Cardiac muscle cell (in vitro differentiated cells and primary cell): ENCODE measurements at places on chromosomes 16 and 17. TPM values are rescaled to one million over a fixed set of nuclear protein-coding genes. Genes with fewer than 3 reads are reported as not detected.
A peak's percentile ranks its signal among the peaks of the same experiment; 100 is the strongest.

- H3K36me3 ChIP-seq: no peaks in the 10 kb centered on the region
- peaks cover 34% of the 10 kb centered on the region for H3K4me1 ChIP-seq
- peak; percentile 96 for DNase-seq
- H3K4me3 ChIP-seq: peak overlapping the region; percentile 52
Observed at GRCh38 chr17:59837308-59838051, 55.3 kb downstream of the TUBD1 start.

DNA sequence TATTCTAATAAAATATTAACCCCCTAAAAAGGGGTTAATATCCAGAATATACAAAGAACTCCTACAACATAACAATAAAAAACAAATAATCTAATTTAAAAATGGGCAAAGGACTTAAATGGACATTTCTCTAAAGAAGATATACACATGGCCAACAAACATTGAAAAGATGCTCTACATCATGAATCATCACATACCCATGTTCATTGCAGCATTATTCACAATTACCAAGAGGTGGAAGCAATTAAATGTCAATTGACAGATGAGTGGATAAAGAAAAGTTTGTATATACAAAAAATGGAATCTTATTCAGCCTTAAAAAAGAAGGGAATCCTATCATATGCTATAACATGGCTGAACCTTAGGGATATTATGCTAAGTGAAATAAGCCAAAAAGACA, 36.8 kb downstream of the CPD start:
- H3K4me3 ChIP-seq: no peak overlapping the region
- no peaks in the 10 kb centered on the region for H3K4me1 ChIP-seq
- H3K27me3 ChIP-seq: no peaks in the 10 kb centered on the region
- peaks cover 2% of the 10 kb centered on the region for H3K36me3 ChIP-seq
- no peak for DNase-seq

TMEM235 gene
- 2.0 and 5.2 TPM in 2 replicates for total RNA-seq

FOXL1 gene
- 2.0 and 4.2 TPM in 2 replicates for total RNA-seq

- no peak within 1 kb of the TSS for H3K27ac ChIP-seq
- peaks cover 76% of the 10 kb centered on the region for H3K27me3 ChIP-seq
- DNase-seq: peak; percentile 40
- H3K36me3 ChIP-seq: no peaks in the 10 kb centered on the region
- no peaks in the 10 kb centered on the region for H3K4me1 ChIP-seq
- H3K4me3 ChIP-seq: peak within 1 kb of the TSS; percentile 39
Observed at GRCh38 chr17:11240841-11241610, at the start of gene SHISA6. Gene SHISA6 (plus strand): TSS chr17:11241213.

DNA sequence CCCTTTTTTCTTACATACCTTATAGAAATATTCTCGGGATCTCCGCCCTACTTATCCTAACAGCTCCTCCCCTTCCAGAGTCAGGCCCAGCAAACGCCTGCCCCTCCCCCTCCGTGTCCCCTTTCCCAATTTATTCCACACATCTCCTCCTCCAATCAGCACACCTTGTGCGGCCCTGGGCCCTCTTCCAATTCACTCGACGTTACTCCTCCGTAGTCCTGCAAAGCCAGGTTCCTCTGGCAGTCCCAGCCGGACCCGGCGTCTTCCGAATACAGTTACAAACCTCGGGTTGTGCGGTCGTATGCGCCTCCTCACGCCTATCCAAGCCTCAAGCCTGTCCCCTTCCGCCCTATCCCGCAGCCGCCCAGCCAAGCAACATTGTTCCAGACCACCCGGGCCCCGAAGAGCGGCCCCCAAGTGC, 677 bp downstream of the CBX1 start:
- no peaks in the 10 kb centered on the region for H3K36me3 ChIP-seq
- H3K27ac ChIP-seq: peak overlapping the region; percentile 87
- no peaks in the 10 kb centered on the region for H3K27me3 ChIP-seq
- peaks cover 5% of the 10 kb centered on the region for H3K4me1 ChIP-seq
- DNase-seq: peak; percentile 83
- H3K4me3 ChIP-seq: peak overlapping the region; percentile 64

KIF18B gene
- 4.2 and 21.1 TPM in 2 replicates for total RNA-seq

DNA sequence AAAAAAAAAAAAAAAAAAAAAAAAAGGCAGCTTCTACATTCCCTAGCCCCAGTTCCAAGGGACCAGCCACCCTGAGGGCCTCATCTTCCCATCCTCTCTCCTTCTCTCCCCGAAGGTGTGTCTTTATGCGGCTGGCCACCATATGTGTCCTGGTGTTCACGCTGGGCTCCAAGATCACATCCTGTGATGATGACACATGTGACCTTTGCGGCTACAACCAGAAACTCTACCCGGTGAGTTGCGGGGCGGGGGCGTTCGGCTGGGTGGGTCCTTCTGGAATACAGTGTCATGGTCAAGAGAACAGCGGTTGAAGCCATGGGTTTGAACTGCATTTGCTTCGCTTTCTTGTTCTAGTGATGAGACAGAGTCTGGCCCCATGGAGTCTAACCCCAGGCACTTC, 22.6 kb upstream of the COQ7 start:
- H3K27ac ChIP-seq: no peak overlapping the region
- no peaks in the 10 kb centered on the region for H3K27me3 ChIP-seq
- no peaks in the 10 kb centered on the region for H3K36me3 ChIP-seq
- H3K4me1 ChIP-seq: no peaks in the 10 kb centered on the region
- no peak overlapping the region for H3K4me3 ChIP-seq

DDX28 gene
- 20.1 and 21.8 TPM in 2 replicates for total RNA-seq

DHRS7C gene
- total RNA-seq: 0.63 and 1.2 TPM in 2 replicates

GRCh38 chr16:78503602-78504001, 404.1 kb downstream of the WWOX start:
- H3K4me3 ChIP-seq: no peak overlapping the region
- H3K27me3 ChIP-seq: no peaks in the 10 kb centered on the region
- H3K27ac ChIP-seq: no peak overlapping the region
- no peaks in the 10 kb centered on the region for H3K4me1 ChIP-seq
- DNase-seq: peak; percentile 82
- H3K36me3 ChIP-seq: no peaks in the 10 kb centered on the region

LRRC75A gene
- 23.1 and 31.3 TPM in 2 replicates for total RNA-seq

- H3K4me1 ChIP-seq: no peaks in the 10 kb centered on the region
- no peaks in the 10 kb centered on the region for H3K36me3 ChIP-seq
- no peaks in the 10 kb centered on the region for H3K27me3 ChIP-seq
- no peak overlapping the region for H3K27ac ChIP-seq
Observed at GRCh38 chr17:49071106-49071505, 61.5 kb upstream of the B4GALNT2 start.

LLGL2 gene
- total RNA-seq: 28.1 and 40.3 TPM in 2 replicates

GRCh38 chr16:83839561-83839960, 31.8 kb downstream of the HSBP1 start:
- H3K27ac ChIP-seq: no peak overlapping the region

IKZF3 gene
- total RNA-seq: 0.04 TPM in 1 of 2 replicates, not detected in the other

- H3K4me3 ChIP-seq: no peak overlapping the region
- H3K36me3 ChIP-seq: no peaks in the 10 kb centered on the region
- H3K4me1 ChIP-seq: no peaks in the 10 kb centered on the region
Observed at GRCh38 chr17:72603420-72604242, 482.8 kb downstream of the SOX9 start.

DNA sequence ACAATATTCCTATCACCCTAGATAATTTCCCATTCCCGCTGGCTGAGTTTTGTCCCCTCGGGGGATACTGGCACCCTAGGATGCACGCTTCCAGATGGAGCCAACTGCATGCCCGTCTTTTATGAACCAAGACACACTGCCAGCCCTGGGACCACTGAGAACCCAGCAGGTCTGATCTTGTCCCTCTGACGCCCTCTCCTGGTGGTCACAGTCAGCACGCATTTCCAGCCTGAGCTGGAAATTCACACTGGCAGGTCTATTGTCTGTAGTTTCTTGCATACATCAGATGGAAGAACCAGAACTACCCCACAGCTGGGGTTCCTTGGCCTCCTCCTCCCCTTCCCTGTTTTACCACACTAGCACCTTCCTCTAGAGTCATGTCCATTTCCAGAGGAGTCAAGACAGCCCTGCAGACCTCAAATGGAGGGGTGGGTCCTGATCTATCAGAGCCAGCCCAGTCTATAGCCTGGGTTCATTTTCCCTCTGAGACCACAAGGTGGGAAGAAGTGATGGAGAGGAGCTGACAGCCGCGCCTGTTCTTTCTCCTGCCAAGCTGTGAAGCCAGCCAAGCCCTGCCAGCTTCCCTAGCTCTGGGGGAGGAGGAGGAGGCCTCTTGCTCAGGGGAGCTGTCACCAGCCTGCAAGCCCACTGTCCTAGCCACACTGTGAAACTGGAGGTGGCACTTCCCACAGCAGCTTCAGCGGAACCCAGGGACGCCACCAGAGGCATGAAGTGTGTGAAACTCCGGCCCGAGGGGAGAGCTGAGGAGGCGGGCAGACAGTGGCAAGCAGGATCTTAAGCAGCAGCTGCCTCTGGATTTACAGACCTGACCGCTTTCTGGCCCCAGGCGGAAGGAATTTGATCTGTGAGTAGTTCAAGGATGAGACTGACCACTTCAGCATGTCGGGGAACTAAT, 29.3 kb downstream of the MXRA7 start:
- no peak overlapping the region for H3K4me3 ChIP-seq
- peak overlapping the region; percentile 73 for H3K27ac ChIP-seq
- H3K4me1 ChIP-seq: peaks cover 22% of the 10 kb centered on the region
- H3K36me3 ChIP-seq: no peaks in the 10 kb centered on the region
- H3K27me3 ChIP-seq: no peaks in the 10 kb centered on the region

GRCh38 chr17:44105941-44106340, 17.5 kb downstream of the HDAC5 start:
- DNase-seq: no peak
- no peaks in the 10 kb centered on the region for H3K27me3 ChIP-seq
- H3K4me3 ChIP-seq: no peak overlapping the region

- H3K27ac ChIP-seq: no peak overlapping the region
- H3K36me3 ChIP-seq: no peaks in the 10 kb centered on the region
- no peak for DNase-seq
- no peaks in the 10 kb centered on the region for H3K27me3 ChIP-seq
- H3K4me3 ChIP-seq: no peak overlapping the region
Observed at GRCh38 chr17:15039366-15039765, 225.8 kb downstream of the PMP22 start.

- H3K4me1 ChIP-seq: no peaks in the 10 kb centered on the region
- H3K36me3 ChIP-seq: no peaks in the 10 kb centered on the region
- H3K27me3 ChIP-seq: no peaks in the 10 kb centered on the region
- DNase-seq: peak; percentile 72
Observed at GRCh38 chr17:52106638-52107261, 51.8 kb downstream of the CA10 start.

DNA sequence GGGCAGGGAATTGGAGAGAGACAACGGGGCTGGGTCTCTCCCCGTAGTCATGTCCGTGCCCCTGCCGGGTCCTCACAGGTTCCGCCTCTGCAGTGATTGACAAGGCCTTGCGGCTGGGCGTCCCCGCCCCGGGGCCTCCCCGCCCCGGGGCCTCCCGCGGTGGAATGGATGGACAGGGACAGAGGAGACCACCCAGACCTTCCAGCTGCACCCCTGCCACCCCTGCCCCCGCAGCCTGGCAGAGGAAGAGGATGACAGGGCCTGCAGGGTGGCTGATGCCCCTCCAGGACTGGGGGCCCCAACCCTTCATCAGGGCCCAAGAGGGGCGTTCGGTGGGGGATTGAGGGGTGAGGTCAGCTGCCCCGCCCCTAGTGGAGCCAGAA, 216.4 kb upstream of the CIBAR2 start:
- no peak overlapping the region for H3K4me3 ChIP-seq
- H3K27me3 ChIP-seq: no peaks in the 10 kb centered on the region
